Brain pericyte (primary cell): ENCODE measurements at places on chromosomes 12 and 14.

DNA sequence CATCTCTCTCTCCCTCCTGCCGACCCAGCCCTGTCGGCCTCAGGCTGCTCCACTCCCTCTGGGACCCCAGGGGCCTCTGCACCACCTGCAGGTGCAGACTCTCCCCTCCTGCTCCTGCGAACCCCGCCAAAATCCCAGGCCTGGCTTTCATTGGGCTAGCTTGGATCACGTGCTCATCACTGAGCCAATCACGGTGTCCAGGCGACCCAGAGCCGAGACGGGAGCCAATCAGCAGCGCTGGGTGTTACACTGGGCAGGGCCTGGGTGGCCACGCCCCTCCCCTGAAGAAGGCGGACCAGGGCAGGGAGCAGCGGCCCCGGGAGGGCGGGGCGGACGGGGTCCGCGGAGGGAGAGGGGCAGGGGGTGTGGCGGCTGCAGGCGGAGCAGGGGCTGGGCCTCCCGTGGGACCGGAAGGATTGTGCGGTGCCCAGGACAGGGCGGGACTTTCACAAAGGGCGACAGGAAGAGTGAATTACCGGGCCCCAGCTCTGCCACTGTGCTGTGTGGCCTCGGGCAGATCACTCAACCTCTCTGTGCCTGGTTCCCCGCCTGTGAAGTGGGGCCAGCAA is 66.6 kb upstream of the FBRSL1 start:
- no peak for DNase-seq

DNA sequence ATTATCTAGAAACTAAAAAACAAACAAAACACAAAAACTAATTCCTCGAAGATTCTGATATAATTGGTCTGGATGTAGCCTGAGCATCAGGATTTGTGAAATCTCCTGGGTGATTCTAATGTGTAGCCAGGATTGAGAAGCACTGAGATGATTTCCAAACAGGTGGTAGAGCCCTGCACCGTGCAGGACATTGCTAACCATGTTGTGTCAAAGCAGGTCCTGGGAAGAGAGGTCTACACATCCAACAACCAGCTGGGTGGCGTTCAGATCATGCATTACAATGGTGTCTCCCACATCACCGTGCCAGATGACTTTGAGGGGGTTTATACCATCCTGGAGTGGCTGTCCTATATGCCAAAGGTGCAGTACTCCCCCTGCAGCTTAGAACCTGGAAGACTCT is 56.3 kb downstream of the FOXN4 start:
- DNase-seq: no peak

- no peak for DNase-seq
Measured at GRCh38 chr12:39541471-39541870, 78.1 kb downstream of the ABCD2 start.

- DNase-seq: no peak
Measured at GRCh38 chr14:79044894-79045624, 874.9 kb downstream of the NRXN3 start.

- no peak for DNase-seq
Measured at GRCh38 chr12:46356655-46357437, 15.7 kb downstream of the SLC38A2 start.
